Activated CD4-positive, alpha-beta T cell treated with anti-CD3 and anti-CD28 coated beads, Interleukin-2, amount 50 U/mL, for 4 hours (primary cell): ENCODE measurements at places on chromosomes 13 and 19.

DNA sequence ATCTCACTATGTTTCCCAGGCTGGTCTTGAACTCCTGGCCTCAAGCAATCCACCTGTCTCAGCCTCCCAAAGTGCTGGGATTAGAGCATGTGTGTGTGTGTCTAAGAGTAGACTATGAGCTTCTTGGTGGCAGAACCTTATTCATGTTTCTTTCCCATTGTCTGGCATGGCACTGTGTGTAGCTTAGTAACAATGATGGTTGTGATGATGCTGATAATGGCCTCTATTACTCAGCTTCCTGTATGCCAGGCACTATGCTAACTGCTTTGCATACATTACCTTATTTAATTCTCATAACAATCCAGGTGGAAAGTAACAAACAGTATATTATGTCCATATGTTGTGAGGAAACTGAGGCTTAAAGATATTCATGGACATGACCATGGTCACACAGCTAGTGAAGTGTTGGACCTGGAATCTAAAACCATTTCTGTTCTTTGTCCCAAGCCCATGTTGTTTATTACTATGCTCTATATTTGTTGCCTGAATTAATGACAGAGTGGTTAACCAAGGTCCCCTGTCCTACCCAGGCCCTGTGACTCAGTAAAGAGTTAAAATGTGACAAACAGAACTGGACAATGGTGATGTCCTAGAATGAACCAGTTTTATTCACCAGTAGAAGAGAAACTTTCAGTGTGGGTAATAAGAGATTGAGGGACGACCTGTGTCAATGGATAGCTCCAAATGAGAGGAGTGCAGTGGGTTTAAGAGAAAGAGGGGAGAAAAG is 109.6 kb downstream of the KLF5 start:
- DNase-seq = no peak

- no peak for DNase-seq
These were observed 523.0 kb upstream of the SLITRK1 start for GRCh38 chr13:84405286-84405685.

GRCh38 chr13:29067306-29067945 is 247.3 kb downstream of the MTUS2 start:
- no peak for DNase-seq

GRCh38 chr13:106555631-106556328 is 12.2 kb downstream of the ARGLU1 start:
- DNase-seq = no peak

DNA sequence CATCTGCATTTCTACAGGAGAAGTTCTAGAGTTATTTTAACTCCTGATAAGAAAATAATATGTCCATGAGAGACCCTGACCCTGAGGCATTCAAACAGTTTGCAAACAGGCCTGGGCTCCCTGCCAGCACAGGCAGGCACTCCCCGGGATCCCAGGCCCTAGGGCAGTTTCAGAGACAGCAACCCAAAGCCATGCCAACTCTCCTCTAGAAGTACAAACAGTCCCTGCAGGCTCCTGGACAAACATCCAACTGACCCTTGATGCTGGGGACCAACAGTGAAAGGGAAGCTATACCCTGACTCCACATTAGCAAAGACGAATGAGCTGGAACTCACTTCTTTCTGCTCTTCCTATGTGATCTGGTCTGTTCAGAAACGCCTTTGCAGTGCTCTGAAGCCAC is 44.8 kb downstream of the CCDC70 start:
- DNase-seq = no peak

DNA sequence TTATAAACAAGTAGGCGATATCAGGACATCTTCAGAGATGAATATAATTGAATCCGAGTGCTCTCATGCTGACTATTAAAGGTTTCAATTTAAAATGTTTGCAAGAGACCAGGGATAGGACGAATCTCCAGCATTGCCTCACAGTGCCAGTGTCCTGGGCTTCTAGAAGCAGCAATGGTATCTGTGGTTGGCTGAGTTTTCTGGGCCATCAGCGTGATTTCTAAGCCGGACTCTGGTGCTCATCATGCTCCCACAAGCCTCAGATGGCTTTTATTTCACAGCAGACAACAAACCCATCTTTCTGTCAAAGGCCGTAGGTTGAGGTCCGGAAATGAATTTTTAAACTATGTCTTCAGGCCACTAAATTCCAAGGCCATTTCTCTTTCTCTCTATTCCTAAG is 187.7 kb downstream of the FOXO1 start:
- DNase-seq = no peak

GRCh38 chr13:58858870-58859371 is 1227.4 kb downstream of the PCDH17 start:
- DNase-seq = no peak

DNA sequence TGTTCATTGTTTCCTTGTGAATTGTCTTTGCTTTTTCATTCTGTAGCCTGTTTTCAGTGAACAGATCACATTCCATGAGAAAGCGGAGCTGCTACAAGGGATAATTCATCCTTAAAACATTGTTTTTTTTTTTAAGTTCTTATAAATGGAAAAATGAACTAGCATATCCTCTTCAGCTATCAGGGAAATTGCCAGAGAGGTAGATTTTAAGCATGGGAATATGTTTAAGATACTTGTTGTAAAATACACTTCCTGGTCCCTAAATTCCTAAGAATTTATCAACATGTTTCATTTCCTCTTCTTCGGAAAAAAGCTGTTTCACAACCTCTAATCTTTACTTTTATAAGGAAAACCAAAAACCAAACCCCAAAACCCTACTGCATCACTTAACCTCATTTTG is 238.0 kb downstream of the POSTN start:
- DNase-seq = no peak

- no peak for DNase-seq
These were observed 15.5 kb downstream of the TMPRSS9 start for GRCh38 chr19:2375353-2376121.

- no peak for DNase-seq
These were observed 1.9 kb downstream of the BTBD2 start for GRCh38 chr19:2013683-2013961.

DNA sequence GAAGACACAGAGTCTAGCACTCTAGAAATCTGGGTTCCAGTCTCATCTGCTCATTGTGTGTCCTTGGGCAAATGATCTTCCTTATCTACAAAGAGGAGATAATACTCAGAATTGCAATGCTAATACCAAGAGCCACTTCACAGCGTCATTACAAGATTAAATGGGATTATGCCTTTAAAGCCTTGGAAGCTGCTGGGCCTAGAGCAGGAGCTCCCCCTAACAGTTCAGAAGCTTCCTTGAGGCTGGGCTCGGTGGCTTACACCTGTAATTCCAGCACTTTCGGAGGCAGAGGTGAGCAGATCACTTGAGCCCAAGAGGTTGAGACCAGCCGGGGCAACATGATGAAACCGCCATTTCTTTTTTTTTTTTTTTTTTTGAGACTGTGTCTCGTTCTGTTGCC is 27.6 kb downstream of the AP2S1 start:
- DNase-seq = no peak

DNA sequence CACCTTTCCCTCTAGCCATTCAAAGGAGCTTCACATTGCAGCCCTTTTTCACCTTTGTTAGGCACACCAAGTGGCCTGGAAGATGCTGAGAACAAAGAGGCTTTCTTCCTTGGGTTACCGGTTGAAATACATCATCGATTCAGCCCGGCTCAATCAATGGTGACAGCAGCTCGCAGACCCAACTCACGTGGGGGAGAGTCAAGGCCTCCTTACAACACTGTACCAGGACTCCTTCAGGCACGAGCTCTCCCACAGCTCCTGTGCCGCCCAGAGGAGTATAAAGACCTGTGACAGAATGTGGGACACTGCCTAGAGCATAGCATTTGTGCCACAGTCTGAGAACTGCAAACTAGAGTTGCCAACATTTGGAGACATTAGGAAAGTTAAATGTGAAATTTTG is 3.9 kb upstream of the LRRC63 start:
- DNase-seq = no peak

GRCh38 chr19:50195224-50195623 is 8.2 kb upstream of the MYH14 start:
- no peak for DNase-seq
